ENCODE measurements at places on chromosomes 6 and 20. TPM values are rescaled to one million over a fixed set of nuclear protein-coding genes. Genes with fewer than 3 reads are reported as not detected.
A peak's percentile ranks its signal among the peaks of the same experiment; 100 is the strongest.

The GNRH2 gene
- total RNA-seq: 1.7 TPM

The WFDC10B gene
- not detected for total RNA-seq

The TNXB gene
- 3.2 TPM for total RNA-seq

The PRSS35 gene
- total RNA-seq: not detected

The IPCEF1 gene
- total RNA-seq: 0.99 TPM

DNA sequence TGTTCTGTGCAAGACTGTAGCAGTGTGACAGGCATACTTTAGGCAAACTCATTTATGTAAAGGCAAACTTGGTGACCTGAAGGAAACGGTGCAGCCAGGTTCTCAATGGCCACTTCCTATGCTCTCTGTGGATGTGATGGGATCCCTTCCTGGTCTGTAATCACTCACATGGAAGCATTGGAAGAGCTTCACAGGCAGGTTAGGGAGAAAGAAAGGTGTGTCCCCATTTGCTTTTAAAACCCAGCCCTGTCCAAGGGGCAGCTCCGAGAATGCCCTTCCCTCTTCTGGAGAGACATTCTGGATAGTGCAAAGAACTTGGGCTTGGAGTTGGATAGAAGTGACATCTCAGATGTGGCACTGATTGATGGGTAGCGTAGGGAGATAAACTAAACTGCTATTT, 28.1 kb downstream of the CEP43 start:
- no peak overlapping the region for H3K27ac ChIP-seq
- DNase-seq: no peak
- peaks cover 3% of the 10 kb centered on the region for H3K36me3 ChIP-seq
- H3K4me1 ChIP-seq: no peaks in the 10 kb centered on the region
- no peaks in the 10 kb centered on the region for H3K27me3 ChIP-seq

DNA sequence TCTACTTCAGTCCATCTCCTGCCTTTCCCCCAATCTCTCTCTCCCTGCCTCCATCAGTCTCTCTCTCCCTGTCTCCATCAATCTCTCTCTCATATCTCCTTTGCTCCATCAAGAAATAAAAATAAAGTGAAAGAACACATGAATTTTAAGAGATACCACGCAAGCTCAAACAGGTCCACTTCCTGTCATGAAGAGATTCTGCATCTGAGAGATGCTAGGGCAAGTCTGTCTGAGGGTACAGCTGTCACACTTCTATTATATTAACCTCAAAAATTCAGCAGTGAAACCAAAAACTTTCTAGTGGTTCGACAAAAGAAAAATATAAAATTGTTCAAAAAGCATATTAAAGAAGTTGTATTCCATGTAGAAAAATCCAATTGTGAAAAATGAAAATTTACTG, 296.8 kb upstream of the RSPO3 start:
- H3K27me3 ChIP-seq: no peaks in the 10 kb centered on the region
- peaks cover 19% of the 10 kb centered on the region for H3K4me1 ChIP-seq
- DNase-seq: no peak
- no peak overlapping the region for H3K27ac ChIP-seq

- no peak overlapping the region for H3K4me3 ChIP-seq
- H3K36me3 ChIP-seq: no peaks in the 10 kb centered on the region
- H3K27me3 ChIP-seq: no peaks in the 10 kb centered on the region
- H3K4me1 ChIP-seq: peaks cover 43% of the 10 kb centered on the region
- peak overlapping the region; percentile 100 for H3K27ac ChIP-seq
These were observed 211.5 kb upstream of the FOXA2 start for GRCh38 chr20:22795871-22796270.

DNA sequence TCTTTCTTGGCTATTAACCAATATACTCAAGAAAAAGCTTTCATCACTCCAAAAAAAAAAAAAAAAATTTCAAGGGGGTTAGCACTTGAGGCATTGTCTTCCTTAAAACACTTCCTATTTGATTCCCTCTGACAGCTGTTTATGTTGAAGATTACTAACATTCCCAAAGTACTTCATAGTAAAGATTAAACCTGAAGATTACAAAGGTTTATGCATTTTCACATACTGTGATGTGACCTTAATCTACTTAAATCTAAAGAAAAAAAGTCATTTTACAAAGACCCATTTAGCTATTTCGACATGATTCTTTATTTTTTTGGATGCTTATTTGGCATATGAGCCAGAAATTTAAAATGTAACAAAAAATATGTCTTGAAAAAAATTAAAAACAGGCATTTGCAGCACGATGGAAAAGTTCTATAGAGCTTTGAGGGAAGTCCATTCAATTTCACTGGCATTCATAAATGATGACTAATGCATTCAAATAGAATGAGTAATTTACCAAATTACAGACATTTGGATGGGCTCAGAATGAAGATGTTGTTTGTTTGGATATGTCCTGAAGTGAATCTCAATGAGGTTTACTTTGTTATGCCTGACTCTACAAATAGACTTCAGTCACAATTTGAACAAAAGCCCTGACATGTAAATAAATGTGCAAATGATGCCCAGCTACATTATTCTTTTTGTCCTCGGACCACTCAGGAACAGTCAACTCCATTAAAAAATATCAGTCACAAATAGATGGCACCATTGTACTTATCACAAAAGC, 674.6 kb upstream of the MARCKS start:
- DNase-seq: peak; percentile 82
- peak overlapping the region; percentile 87 for H3K27ac ChIP-seq
- no peaks in the 10 kb centered on the region for H3K27me3 ChIP-seq
- H3K36me3 ChIP-seq: no peaks in the 10 kb centered on the region

GRCh38 chr20:23156170-23156841, 70.2 kb upstream of the CD93 start:
- H3K4me3 ChIP-seq: no peak overlapping the region
- peak overlapping the region; percentile 48 for H3K27ac ChIP-seq
- H3K4me1 ChIP-seq: peaks cover 59% of the 10 kb centered on the region
- H3K36me3 ChIP-seq: no peaks in the 10 kb centered on the region
- peak; percentile 65 for DNase-seq

Data from endothelial cell of umbilical vein (primary cell).